ENCODE measurements at places on chromosomes 7 and 10. TPM values are rescaled to one million over a fixed set of nuclear protein-coding genes. Genes with fewer than 3 reads are reported as not detected.
A peak's percentile ranks its signal among the peaks of the same experiment; 100 is the strongest.

GRCh38 chr10:10642751-10643150, 374.9 kb upstream of the CELF2 start:
- no peak overlapping the region for H3K4me3 ChIP-seq
- no peaks in the 10 kb centered on the region for H3K4me1 ChIP-seq
- H3K36me3 ChIP-seq: no peaks in the 10 kb centered on the region
- no peaks in the 10 kb centered on the region for H3K27me3 ChIP-seq
- DNase-seq: no peak
- H3K27ac ChIP-seq: no peak overlapping the region

GRCh38 chr7:585873-586272, 66.2 kb upstream of the PDGFA start:
- peaks cover 29% of the 10 kb centered on the region for H3K4me1 ChIP-seq
- no peak for DNase-seq
- H3K27ac ChIP-seq: no peak overlapping the region
- H3K36me3 ChIP-seq: peaks cover 4% of the 10 kb centered on the region
- no peaks in the 10 kb centered on the region for H3K27me3 ChIP-seq
- no peak overlapping the region for H3K4me3 ChIP-seq

- H3K27me3 ChIP-seq: no peaks in the 10 kb centered on the region
- H3K4me3 ChIP-seq: no peak overlapping the region
- DNase-seq: no peak
- no peak overlapping the region for H3K27ac ChIP-seq
- H3K36me3 ChIP-seq: peaks cover 7% of the 10 kb centered on the region
Observed at GRCh38 chr10:110610308-110610774, 33.8 kb upstream of the RBM20 start.

DNA sequence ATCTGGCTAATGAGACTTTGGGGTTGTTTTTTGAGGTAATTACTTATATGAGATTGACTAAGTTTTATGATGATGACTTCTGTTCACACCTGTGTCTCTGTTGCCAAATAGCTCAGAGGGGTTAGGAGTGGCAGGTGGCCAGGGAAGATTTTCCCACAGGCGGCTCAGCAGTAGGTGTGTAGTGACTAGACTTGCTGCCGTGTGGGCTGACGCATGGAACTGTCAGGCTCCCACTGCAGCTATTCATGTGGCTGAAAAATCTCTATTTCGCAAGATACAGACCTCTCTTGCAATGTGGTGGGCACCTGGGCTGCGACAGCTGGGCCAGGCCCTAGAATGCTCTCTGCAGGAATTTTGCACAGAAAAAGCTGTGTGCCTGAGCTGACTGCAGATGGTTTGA, 1.4 kb downstream of the CPA4 start:
- no peak overlapping the region for H3K4me3 ChIP-seq
- H3K27ac ChIP-seq: peak overlapping the region; percentile 80
- peaks cover 3% of the 10 kb centered on the region for H3K4me1 ChIP-seq
- no peaks in the 10 kb centered on the region for H3K27me3 ChIP-seq

DNA sequence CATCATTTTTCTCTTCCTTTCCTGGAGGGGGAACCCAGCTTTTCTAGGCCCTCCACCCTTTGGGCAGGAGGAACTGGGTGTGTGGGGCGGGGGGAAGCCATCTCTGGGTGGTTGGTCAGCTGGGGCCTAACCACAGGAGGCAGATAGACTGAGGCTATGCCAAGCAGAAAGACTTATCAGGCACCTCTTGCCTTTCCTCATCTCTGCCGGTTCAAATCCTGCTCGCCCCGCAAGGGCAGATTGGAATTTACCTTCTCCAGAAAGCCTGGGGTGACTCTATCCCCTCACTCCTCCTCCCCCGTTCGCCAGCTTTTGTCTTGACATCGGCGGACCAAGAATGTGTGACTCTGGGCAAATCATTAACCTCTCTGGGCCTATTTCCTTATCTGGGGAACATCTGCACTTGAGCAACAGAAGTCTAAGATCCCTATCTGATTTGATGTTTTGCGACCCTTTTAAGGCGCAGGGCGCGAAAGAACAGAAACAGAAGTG, 584 bp upstream of the GARS1 start:
- no peaks in the 10 kb centered on the region for H3K36me3 ChIP-seq
- DNase-seq: no peak
- H3K4me1 ChIP-seq: peaks cover 14% of the 10 kb centered on the region
- peak overlapping the region; percentile 98 for H3K27ac ChIP-seq

GRCh38 chr7:147878912-147879661, 711.5 kb upstream of the C7orf33 start:
- no peaks in the 10 kb centered on the region for H3K4me1 ChIP-seq
- no peaks in the 10 kb centered on the region for H3K36me3 ChIP-seq
- no peak for DNase-seq
- H3K27me3 ChIP-seq: no peaks in the 10 kb centered on the region
- no peak overlapping the region for H3K27ac ChIP-seq
- H3K4me3 ChIP-seq: no peak overlapping the region

The PSAP gene
- 579 TPM for total RNA-seq

DNA sequence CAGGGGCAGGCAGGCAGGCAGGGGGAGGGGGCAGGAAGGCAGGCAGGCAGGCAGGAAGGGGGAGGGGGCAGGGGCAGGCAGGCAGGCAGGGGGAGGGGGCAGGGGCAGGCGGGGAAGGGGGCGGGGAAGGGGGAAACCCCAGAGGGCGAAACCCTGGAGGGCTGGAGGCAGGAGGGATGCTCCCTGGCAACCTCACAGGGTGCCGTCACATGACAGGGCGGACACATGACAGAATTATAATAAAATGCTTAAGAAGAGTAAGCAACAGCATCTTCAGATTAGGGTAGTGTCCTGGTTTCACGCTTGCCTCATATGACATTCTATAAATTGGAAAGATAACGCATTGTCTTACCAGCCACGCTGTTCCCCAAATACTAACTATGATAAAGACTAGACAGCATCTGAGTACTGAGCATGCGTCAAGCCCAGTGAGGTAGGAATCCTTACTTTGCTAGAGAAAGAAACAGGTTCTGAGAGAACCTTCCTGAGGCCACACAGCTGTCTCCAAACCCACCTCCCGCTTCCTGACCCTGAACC, 131.6 kb downstream of the DIP2C start:
- peaks cover 2% of the 10 kb centered on the region for H3K27me3 ChIP-seq
- no peak overlapping the region for H3K27ac ChIP-seq
- H3K4me1 ChIP-seq: no peaks in the 10 kb centered on the region

The RASA4B gene
- total RNA-seq: 7.2 TPM

- no peak overlapping the region for H3K4me3 ChIP-seq
- H3K36me3 ChIP-seq: no peaks in the 10 kb centered on the region
- H3K27ac ChIP-seq: no peak overlapping the region
- H3K4me1 ChIP-seq: no peaks in the 10 kb centered on the region
Observed at GRCh38 chr10:58065529-58065815, 202.2 kb downstream of the IPMK start.

The BET1 gene
- total RNA-seq: 33.2 TPM

GRCh38 chr10:91923371-91924211, at the start of gene BTAF1:
BTAF1 (plus strand) TSS chr10:91923770; CDS start chr10:91924077, 307 bp downstream.
- H3K4me1 ChIP-seq: peaks cover 9% of the 10 kb centered on the region
- H3K4me3 ChIP-seq: peak within 1 kb of the TSS; percentile 99
- peaks cover 4% of the 10 kb centered on the region for H3K36me3 ChIP-seq
- DNase-seq: peak; percentile 94
- H3K27ac ChIP-seq: peak within 1 kb of the TSS; percentile 98

DNA sequence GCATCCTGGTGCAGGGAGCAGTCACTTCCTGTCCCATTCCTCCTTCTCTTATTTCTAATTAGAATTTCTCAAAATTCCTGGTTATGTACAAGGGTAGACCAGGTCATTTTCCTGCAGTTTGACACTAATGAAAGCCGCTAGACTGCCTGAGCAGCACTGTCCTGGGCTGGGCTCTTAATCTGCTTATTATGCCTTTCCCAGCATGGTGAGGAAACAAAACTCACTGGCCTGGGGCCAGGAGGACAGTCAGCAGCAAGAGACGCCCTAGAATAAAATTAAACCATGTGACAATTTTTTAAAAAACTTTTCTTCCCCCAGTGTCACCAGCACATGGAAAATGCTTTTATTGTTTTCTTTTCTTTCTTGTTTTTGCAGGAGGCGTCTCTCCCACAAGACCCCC, 647.5 kb downstream of the TYW1 start:
- no peaks in the 10 kb centered on the region for H3K36me3 ChIP-seq
- no peak for DNase-seq
- H3K27me3 ChIP-seq: no peaks in the 10 kb centered on the region
- no peak overlapping the region for H3K4me3 ChIP-seq
- no peaks in the 10 kb centered on the region for H3K4me1 ChIP-seq

DNA sequence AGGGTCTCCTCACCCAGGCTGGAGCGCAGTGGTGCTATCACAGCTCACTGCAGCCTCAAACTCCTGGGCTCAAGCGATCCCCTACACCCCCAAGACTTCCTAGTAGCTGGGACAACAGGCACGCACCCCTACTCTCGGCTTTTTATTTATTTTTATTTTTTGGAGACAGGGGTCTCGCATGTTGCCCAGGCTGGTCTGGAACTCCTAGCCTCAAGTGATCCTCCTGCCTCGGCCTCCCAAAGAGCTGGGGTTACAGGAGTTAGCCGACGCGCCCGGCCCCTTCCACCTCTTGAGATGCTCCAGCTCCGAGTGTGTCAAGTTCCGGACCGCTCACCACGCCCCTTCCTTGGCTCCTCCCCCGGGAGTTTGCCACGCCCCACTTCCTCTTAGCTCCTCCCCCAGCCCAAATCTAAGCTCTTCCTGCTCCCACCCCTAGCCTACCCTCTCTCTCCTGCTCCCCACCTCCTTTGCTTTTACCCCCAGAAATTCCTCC, 6.3 kb downstream of the NAT16 start:
- no peak overlapping the region for H3K27ac ChIP-seq
- H3K4me1 ChIP-seq: peaks cover 49% of the 10 kb centered on the region
- H3K36me3 ChIP-seq: no peaks in the 10 kb centered on the region

DNA sequence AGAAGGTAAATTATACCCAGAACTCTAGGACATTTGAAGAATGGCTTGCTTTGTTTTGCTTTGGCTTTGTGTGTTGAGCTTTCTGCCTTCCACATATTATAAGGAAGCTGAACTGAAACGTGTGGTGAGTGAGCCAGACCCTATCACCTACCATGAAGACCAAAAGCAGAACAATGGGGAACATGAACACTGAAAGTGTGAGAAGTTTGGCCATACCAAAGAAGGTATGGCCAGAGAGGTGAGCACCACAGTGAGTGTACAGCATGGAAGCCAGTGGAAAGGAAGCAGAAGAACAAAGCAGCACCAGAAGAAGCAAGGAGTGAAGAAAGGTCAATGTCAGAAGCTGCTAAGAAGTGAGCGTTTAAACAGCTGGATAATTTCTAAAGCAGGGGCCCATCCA, 59.7 kb upstream of the CCDC71L start:
- H3K36me3 ChIP-seq: no peaks in the 10 kb centered on the region
- H3K27me3 ChIP-seq: no peaks in the 10 kb centered on the region
- H3K4me1 ChIP-seq: no peaks in the 10 kb centered on the region
- DNase-seq: no peak

The GARIN1A gene
- 0.19 TPM for total RNA-seq

- peak overlapping the region; percentile 11 for H3K27ac ChIP-seq
- H3K4me3 ChIP-seq: peak overlapping the region; percentile 30
- no peaks in the 10 kb centered on the region for H3K36me3 ChIP-seq
- peaks cover 74% of the 10 kb centered on the region for H3K27me3 ChIP-seq
Observed at GRCh38 chr10:121597504-121598262, 561 bp downstream of the FGFR2 start.

The HKDC1 gene
- total RNA-seq: 15.3 TPM

GRCh38 chr10:104807581-104808310, 166.7 kb downstream of the SORCS3 start:
- no peaks in the 10 kb centered on the region for H3K36me3 ChIP-seq
- H3K27me3 ChIP-seq: no peaks in the 10 kb centered on the region
- H3K27ac ChIP-seq: no peak overlapping the region
- no peak overlapping the region for H3K4me3 ChIP-seq

The FGFBP3 gene
- total RNA-seq: 0.52 TPM

DNA sequence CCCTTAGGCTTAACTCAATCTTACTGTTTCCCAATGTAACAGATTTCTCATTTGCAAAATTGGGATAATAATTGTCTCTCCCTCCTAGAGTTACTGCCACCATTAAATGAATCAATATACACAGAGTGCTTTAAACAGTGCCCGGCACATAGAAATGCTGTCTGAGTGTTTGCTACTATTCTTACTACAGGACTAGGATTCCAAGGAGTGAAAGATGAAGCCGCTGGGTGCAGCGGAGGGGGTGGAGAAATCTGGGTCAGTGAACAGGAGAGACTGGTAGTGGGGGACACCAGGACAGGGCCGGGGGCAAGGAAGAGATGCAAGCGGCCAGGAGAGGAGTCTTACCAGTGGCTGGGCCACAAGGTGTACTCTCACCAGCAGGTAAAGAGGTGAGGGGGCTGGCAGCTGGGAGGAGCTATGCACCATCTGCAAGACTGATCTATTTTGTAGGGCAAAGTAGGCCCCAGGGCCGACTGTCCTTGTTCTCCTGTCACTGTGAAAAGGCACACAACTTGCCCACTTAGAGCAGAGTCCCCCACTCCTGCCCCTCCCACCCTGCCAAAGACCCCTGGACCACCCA, 18.5 kb upstream of the PRRT4 start:
- no peaks in the 10 kb centered on the region for H3K27me3 ChIP-seq
- H3K4me3 ChIP-seq: no peak overlapping the region
- no peak for DNase-seq
- H3K27ac ChIP-seq: no peak overlapping the region

GRCh38 chr7:151256410-151257045, 8.0 kb upstream of the SMARCD3 start:
- H3K4me3 ChIP-seq: no peak overlapping the region
- H3K27ac ChIP-seq: no peak overlapping the region
- DNase-seq: no peak

DNA sequence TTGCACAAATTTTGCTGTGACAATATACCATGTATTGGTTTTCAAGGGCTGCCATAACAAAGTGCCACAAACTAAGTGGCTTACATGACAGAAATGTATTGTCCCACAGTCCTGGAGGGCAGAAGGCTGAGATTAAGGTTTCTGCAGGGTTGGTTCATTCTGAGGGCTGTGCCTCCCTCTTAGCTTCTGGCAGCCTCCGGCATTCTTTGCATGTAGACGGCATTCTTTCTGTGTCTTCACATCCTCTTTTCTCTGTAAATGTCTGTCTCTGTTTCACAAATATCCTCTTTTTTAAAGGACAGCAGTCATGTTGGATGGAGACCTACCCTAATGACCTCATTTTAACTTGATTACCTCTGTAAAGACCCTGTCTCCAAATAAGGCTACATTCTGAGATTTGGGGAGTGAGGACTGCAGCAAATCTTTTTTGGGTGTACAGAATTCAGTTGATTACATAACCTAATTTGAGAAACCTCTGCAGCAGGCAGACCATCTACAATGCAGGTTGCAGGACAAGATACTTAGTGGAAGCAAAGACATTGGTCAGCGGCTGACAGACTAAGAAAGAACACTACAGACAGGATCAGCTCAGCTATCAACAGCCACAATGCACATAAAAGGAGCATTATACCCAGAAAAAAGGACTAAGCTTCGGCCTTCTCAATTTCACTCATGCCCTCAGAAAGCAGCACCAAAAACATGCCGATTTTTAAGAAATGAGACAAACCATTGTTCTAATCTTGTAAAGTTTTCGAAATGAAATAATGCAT, 84.6 kb upstream of the FAM3C start:
- H3K27ac ChIP-seq: no peak overlapping the region
- no peak for DNase-seq
- no peak overlapping the region for H3K4me3 ChIP-seq
- H3K27me3 ChIP-seq: no peaks in the 10 kb centered on the region
- no peaks in the 10 kb centered on the region for H3K4me1 ChIP-seq

GRCh38 chr7:4775848-4776623, 613 bp downstream of the AP5Z1 start:
- H3K4me1 ChIP-seq: peaks cover 19% of the 10 kb centered on the region
- H3K4me3 ChIP-seq: peak overlapping the region; percentile 65
- peak overlapping the region; percentile 89 for H3K27ac ChIP-seq
- no peaks in the 10 kb centered on the region for H3K27me3 ChIP-seq

The HOXA6 gene
- 0.33 TPM for total RNA-seq

GRCh38 chr7:114922652-114923402, 933 bp downstream of the MDFIC start:
- no peaks in the 10 kb centered on the region for H3K36me3 ChIP-seq
- H3K4me1 ChIP-seq: peaks cover 4% of the 10 kb centered on the region
- peak; percentile 42 for DNase-seq
- H3K27ac ChIP-seq: peak overlapping the region; percentile 80
